ENCODE measurements at places on chromosomes 2 and 18.

- peaks cover 9% of the 10 kb centered on the region for H3K27me3 ChIP-seq
- no peak overlapping the region for H3K27ac ChIP-seq
- H3K4me3 ChIP-seq = no peak overlapping the region
- H3K36me3 ChIP-seq = no peaks in the 10 kb centered on the region
- no peak for DNase-seq
- peaks cover 4% of the 10 kb centered on the region for H3K4me1 ChIP-seq
Observed at GRCh38 chr2:26574900-26575560, 66.1 kb downstream of the CIB4 start.

DNA sequence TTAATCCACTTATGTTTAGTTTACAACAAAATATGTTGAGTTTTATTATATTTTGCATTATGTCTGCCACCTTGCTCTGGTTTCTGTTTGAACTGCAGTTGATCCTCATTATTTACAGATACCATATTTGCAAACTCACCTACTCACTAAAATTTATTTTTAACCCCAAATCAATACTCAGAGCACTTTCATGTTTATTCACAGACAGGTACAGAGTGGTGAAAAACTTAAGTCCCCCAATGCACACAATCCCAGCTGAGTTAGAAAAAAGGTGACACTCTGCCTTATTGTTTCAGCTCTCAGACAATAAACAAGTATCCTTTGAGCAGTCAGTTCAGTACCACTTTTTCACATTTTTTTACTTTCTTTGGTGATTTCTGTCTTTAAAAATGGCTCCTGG is 13.7 kb downstream of the GCG start:
- H3K27me3 ChIP-seq = peaks cover 6% of the 10 kb centered on the region
- DNase-seq = no peak
- H3K27ac ChIP-seq = no peak overlapping the region

DNA sequence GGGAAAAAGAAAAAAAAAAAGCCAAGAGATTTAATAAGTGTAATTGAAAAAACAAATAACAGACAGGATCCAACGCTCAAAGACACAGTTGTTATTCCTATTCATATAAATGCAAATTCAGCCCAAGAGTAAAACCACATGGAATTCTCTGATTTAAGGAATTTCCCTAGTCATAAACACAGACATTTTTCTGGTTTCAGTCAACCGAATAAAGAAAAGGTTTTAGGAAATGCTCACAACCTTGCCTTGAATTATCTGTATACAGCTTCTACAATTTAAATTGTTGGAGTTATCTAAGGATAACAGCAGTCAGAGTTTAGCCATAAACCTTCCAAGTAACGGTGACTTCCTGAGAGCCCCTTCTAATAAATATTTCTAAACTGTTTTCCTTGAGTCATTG is 122.7 kb downstream of the VWC2L start:
- H3K27ac ChIP-seq = no peak overlapping the region
- no peak for DNase-seq
- no peak overlapping the region for H3K4me3 ChIP-seq
- H3K4me1 ChIP-seq = no peaks in the 10 kb centered on the region
- H3K36me3 ChIP-seq = no peaks in the 10 kb centered on the region
- H3K27me3 ChIP-seq = no peaks in the 10 kb centered on the region

DNA sequence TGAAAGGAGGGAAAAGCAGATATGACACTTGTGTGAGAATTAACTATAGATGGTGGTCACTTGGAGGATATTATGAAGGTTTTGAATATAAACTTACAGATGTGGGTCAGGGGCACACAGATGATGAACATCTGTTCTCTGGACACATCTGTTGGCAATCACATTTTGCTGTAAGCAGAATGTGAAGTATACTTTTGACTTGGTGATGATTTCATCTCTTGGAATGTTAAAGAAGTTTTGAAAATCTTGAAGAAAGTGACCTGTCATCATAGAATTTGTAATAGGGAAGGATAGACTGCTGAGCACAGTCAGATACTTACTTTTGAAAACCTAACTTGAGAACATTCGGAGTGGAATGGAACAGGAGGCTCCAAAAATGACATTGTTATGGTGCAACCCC is 40.2 kb downstream of the PIKFYVE start:
- H3K36me3 ChIP-seq = peaks cover 47% of the 10 kb centered on the region
- no peak overlapping the region for H3K4me3 ChIP-seq
- H3K27ac ChIP-seq = no peak overlapping the region
- H3K4me1 ChIP-seq = no peaks in the 10 kb centered on the region

GRCh38 chr2:34909992-34910705 is 1311.0 kb upstream of the FAM98A start:
- H3K36me3 ChIP-seq = no peaks in the 10 kb centered on the region
- H3K4me1 ChIP-seq = no peaks in the 10 kb centered on the region
- no peak overlapping the region for H3K4me3 ChIP-seq
- H3K27ac ChIP-seq = no peak overlapping the region
- H3K27me3 ChIP-seq = no peaks in the 10 kb centered on the region

GRCh38 chr18:56326336-56327072 is 311.9 kb downstream of the TXNL1 start:
- DNase-seq = no peak
- H3K36me3 ChIP-seq = no peaks in the 10 kb centered on the region
- H3K27ac ChIP-seq = no peak overlapping the region
- H3K27me3 ChIP-seq = no peaks in the 10 kb centered on the region

DNA sequence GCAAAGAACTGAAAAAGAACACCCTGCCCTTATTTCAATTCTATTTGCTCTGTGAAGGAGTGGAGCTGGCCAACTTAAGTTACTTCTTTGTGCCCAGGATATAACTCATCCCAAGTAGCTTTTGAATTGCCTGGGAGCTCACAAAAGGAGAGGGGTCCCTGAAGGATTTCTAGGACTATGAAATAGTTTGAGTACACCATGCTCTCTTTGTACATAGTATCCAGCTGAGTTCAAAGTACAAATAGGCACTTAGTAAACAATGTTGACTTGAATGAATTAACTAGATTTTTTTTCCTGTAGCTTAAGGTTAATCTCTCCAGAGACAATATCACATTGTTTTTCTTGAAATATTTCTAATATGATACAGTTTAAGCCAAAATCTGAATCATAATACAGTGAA is 47.7 kb downstream of the ZC3H15 start:
- no peaks in the 10 kb centered on the region for H3K27me3 ChIP-seq
- no peaks in the 10 kb centered on the region for H3K36me3 ChIP-seq
- H3K4me3 ChIP-seq = no peak overlapping the region

- H3K27ac ChIP-seq = no peak overlapping the region
- H3K4me1 ChIP-seq = peaks cover 23% of the 10 kb centered on the region
- peak; percentile 75 for DNase-seq
- H3K36me3 ChIP-seq = peaks cover 3% of the 10 kb centered on the region
- no peaks in the 10 kb centered on the region for H3K27me3 ChIP-seq
Observed at GRCh38 chr18:2985628-2986027, 27.3 kb downstream of the LPIN2 start.

DNA sequence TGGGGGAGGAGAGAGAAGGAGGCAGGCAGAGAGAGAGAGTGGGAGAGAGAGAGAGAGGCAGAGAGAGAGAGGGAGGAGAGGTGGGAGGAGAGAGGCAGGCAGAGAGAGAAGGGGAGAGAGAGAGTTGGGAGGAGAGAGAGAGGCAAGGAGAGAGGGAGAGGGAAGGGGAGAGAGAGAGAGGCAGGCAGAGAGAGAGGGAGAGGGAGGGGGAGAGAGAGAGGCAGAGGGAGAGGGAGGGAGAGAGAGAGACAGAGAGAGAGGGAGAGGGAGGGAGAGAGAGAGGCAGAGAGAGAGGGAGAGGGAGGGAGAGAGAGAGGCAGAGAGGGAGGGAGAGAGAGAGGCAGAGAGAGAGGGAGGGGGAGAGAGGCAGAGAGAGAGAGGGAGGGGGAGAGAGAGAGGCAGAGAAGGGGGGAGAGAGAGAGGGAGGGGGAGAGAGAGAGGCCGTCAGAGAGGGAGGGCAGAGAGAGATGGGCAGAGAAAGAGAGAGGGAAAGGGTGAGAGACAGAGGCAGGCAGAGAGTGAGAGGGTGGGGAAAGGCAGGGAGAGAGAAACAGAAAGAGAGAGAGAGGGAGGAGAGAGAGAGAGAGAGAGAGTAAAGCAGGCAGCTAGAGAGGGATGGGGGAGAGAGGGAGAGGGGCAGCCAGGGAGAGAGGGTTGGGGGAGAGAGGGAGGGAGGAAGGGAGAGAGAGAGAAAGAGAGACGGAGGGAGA is 122.2 kb upstream of the PXDN start:
- H3K27ac ChIP-seq = no peak overlapping the region
- peaks cover 6% of the 10 kb centered on the region for H3K27me3 ChIP-seq
- no peak overlapping the region for H3K4me3 ChIP-seq
- no peak for DNase-seq
- H3K36me3 ChIP-seq = no peaks in the 10 kb centered on the region
- H3K4me1 ChIP-seq = no peaks in the 10 kb centered on the region

GRCh38 chr2:205405752-205406151 is 276.5 kb upstream of the NRP2 start:
- no peak overlapping the region for H3K4me3 ChIP-seq
- no peak for DNase-seq
- H3K27me3 ChIP-seq = no peaks in the 10 kb centered on the region
- no peaks in the 10 kb centered on the region for H3K36me3 ChIP-seq
- no peak overlapping the region for H3K27ac ChIP-seq

DNA sequence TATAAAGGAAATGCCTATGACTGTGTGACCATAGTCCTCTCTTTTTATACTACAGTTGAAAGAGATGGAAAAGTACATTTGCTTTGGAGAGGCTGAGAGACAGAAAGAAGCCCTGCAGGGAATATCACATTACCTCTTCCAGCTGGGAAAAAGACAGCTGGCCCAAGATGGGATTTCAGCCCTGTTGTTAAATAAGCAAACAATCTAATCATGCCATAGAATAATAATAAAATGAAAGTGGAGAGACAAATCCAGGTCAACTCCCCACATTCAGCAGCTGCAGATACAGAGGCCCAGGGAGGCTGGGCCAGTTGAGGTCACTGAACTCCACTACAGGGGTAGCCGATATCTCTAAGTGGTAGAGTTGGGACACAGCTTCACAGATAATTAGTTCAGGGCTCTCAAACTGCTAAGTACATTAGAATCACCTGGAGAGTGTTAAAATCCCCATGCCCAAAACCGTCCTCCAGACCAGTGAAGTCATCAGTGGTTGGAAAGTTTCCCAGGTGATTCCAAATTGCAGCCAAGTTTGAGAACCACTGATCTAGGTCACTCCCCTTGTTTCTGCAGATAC is 81.9 kb downstream of the MOGAT1 start:
- H3K27ac ChIP-seq = no peak overlapping the region
- no peak overlapping the region for H3K4me3 ChIP-seq
- H3K27me3 ChIP-seq = no peaks in the 10 kb centered on the region
- no peaks in the 10 kb centered on the region for H3K4me1 ChIP-seq
- DNase-seq = no peak

DNA sequence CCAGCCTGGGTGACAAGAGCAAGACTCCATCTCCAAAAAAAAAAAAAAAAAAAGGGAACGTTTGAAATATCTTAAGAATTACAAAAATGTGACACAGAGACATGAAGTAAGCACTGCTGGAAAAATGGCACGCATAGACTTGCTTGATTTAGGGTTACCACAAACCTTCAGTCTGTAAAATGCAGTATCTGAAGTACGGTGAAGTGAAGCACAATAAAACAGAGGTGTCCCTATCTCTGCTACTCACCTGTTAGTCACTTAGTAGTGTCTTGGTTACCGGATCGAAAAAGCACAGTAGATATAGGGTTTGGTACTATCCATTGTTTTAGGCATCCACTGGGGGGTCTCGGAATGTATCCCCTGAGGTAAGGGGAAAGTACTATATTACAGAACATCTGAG is 11.6 kb upstream of the GREB1L start:
- no peaks in the 10 kb centered on the region for H3K36me3 ChIP-seq
- DNase-seq = no peak
- H3K27me3 ChIP-seq = no peaks in the 10 kb centered on the region
- no peak overlapping the region for H3K4me3 ChIP-seq
- no peak overlapping the region for H3K27ac ChIP-seq
- H3K4me1 ChIP-seq = no peaks in the 10 kb centered on the region

DNA sequence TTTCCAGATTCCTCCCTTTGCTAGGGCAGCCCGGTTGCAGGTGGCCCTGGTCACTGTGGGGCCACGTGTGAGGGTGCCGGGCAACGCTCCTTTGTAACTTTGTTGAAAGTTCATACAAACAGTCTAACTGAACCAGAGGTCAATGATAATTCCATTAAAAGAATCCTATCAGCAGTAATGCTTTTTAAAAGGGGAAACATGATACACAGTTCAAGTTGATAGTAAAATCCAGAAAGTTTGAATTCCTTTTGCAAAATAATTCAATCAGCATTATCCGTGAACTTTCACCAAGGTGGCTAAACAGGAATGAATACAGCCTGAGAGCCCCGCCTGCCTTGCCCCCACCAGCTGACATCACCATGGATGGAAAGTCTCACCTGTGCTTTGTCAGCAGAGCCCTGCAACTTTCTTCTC is 166.2 kb downstream of the ACKR3 start:
- H3K27ac ChIP-seq = no peak overlapping the region
- H3K4me1 ChIP-seq = no peaks in the 10 kb centered on the region
- H3K36me3 ChIP-seq = no peaks in the 10 kb centered on the region
- no peak for DNase-seq

- no peak for DNase-seq
- peaks cover 10% of the 10 kb centered on the region for H3K27me3 ChIP-seq
- H3K4me3 ChIP-seq = no peak overlapping the region
- no peaks in the 10 kb centered on the region for H3K36me3 ChIP-seq
- no peak overlapping the region for H3K27ac ChIP-seq
Observed at GRCh38 chr18:48011926-48012465, 81.5 kb upstream of the SMAD2 start.

DNA sequence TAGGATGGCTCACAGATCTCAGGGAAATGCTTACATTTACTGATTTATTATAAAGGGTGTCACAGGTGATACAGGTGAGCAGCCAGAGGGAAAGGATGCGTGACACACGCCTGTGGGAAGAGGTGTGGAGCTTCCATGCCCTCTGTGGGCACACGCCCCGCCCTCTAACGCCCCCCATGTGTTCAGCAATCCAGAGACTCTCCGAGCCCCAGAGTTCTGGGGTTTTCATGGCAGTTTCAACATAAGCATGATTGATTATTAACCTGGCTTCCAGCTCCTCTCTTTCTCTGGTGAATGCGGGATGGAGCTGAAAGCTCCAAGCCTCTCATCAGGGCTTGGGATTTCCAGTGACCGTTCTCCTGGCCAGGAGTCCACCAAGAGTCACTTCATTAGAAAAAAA is 34.3 kb upstream of the ODC1 start:
- H3K4me3 ChIP-seq = no peak overlapping the region
- H3K36me3 ChIP-seq = no peaks in the 10 kb centered on the region
- no peak for DNase-seq
- H3K4me1 ChIP-seq = peaks cover 1% of the 10 kb centered on the region

DNA sequence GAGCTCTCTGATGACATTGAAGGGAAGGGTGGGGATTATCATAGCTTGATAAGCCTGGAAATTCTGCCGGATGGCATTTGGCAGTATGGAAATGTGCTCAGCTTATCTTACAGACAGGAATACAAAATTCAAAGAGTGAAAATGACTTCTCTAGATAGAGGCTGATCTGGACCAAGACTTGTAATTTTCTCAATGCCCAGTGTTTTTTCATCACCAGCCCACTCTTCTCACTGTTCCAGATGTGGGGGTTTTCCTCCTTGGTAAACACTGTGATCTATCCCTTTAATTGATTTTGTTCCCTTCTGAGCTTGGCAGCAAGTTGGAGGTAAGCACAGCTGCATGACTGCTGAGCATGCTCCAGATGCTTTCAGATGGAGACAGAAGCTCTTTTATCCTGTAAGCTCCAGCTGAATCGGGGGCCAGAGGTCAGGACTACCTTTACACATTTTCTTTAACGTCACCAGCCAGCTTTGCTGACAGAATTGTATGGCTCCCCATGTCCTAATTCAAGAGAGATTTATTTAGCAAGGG is 287.4 kb upstream of the TCF4 start:
- H3K36me3 ChIP-seq = no peaks in the 10 kb centered on the region
- DNase-seq = no peak
